H9 (cell line): ENCODE measurements at places on chromosomes 3 and 15. TPM values are rescaled to one million over a fixed set of nuclear protein-coding genes. Genes with fewer than 3 reads are reported as not detected.

MESD gene
- total RNA-seq = 29.1 and 30.1 TPM in 2 replicates

IFRD2 gene
- 107 and 109 TPM in 2 replicates for total RNA-seq

SAMD7 gene
- not detected in 2 replicates for total RNA-seq

GRCh38 chr3:128187495-128187894 is 34.2 kb downstream of the EEFSEC start:
- DNase-seq = no peak

- DNase-seq = no peak
These were observed 1.2 kb downstream of the RTP1 start for GRCh38 chr3:187198490-187198889.

- no peak for DNase-seq
These were observed 18.9 kb downstream of the CX3CR1 start for GRCh38 chr3:39260957-39261356.

GRCh38 chr3:11411956-11412355 is 139.8 kb downstream of the ATG7 start:
- DNase-seq = no peak

- no peak for DNase-seq
These were observed 16.9 kb downstream of the KLHL18 start for GRCh38 chr3:47299381-47300318.

DNA sequence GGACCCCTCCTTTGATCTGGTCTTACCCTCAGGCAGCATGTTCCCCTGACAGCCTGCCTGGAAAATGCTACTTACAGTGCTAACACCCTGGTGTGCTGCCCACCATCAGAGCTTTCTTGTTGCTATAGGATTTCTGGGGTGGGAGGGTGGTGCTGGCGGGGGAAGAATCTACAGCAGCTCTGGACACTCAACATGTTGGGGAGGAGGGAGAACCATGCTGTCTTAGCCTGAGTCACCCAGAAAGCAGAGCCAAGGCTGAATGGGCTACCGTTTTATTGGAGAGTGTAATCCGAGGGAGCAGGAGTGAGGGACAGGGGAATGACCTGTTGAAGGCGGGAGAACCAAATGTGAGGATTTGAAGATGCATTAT is 45.6 kb downstream of the MFSD1 start:
- no peak for DNase-seq

- DNase-seq = peak; percentile 43
These were observed 76.8 kb downstream of the NPAP1 start for GRCh38 chr15:24752354-24752753.

DNA sequence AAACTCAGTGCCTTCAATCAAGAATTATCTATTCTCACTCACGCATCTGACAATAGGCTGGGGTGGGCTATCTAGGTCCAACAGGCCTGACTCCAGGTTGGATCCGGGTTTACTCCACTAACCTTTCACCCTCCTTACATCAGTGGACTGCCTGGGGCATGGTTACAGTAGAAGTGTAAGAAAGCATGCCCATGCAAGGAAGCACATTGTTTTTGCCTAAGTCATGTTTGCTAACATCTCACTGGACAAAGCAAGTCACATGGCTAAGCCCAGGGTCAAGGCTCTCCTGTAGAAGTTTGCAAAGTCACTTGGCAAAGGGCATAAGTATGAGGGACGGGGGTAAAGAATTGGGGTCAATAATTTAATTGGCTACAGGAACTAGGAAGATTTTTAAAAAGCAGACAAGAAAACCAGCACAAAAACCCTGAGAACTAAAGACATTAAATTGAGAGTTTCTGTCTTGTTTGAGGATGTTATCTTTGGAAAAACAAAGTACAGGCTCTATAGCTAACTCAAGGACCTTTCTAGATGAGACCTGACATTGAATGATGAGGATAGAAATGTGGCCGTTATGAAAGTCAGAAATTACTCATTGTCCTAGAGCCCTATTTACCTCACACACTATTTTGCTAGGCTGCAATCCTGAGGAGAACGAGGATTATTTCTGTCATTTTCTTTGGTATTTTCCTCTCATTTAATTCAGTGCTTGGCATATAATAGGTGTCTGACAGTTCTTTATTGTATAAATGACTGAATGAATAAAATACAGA is 214.2 kb downstream of the IL20RB start:
- DNase-seq = no peak

- no peak for DNase-seq
These were observed 61.5 kb downstream of the LRRC49 start for GRCh38 chr15:70954171-70954570.
